ENCODE measurements at places on chromosomes 6 and 20.

DNA sequence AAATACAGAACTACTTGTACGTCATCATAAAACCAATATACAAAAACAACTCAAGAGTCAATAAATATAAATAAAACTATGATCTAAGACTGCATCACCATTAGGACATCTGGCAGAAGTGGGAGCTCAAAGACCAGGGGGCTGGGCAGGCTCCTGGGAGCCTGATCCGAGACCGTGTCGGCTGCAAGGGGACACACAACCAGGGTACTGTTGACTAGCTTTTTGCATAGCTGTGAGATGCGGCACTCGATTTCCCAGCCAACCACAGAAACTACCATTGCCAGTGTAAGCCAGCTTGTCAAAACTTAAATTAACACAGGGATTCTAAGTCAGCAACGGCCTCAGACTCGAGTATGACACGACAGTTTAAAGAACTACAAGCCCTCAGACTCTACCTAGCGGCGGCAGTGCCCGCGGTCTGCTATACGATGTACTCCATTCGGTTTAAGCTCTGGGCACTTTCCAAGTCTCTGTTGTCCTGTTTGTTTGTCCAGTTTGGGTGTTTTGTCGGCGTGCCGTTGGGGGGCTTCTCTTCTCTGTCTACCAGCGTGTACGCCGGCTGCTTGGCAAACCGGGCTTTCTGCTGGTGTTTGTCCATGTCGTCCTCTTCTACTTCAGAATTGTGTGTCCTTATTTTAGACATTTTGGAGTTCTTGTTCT, 34.6 kb downstream of the JAG1 start:
- DNase-seq: no peak

DNA sequence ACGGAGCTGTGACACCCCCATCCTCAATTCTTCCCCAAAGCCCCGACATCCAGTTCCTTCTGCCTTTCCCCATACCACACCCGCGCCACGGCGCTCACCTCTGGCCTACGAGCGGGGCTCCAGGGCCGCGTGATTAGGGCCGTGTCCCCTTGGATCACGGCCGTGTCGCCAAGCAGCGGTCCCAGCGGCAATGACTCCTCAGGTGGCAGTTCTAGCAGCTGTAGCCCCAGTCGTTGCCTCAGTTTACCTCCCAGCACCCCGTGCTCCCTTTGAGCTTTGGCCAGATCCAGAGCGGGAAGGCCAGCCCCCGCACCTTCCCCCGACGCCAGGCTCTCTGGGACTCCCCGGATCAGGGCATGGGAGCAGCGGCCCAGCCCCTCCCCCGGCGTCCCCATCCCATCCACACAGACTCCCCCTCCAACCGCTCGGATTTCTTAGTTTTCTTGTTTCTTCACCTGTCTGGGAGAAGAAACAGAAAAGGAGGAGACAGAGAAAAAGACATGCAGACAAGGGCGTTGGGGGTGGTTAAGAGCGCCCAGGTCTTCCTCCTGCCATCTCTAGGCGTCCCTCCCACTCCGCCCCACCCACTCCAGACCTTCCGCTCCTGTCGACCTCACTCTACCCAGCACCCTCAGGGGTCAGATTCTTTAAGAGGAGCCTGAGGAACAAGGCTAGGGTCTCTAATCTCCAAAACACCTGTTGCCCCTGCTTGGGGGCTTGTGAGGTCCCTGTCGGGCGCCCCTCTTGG, at the start of gene DDAH2:
Gene DDAH2 (minus strand): TSS at position 533 of the 748 bp plus-strand sequence. CDS start 138 bp downstream, at position 395.
- DNase-seq: no peak

- DNase-seq: no peak
These were observed 34.5 kb downstream of the SHLD1 start for GRCh38 chr20:5784735-5785134.

- DNase-seq: no peak
These were observed 629.0 kb downstream of the EPHA7 start for GRCh38 chr6:92790381-92790780.

DNA sequence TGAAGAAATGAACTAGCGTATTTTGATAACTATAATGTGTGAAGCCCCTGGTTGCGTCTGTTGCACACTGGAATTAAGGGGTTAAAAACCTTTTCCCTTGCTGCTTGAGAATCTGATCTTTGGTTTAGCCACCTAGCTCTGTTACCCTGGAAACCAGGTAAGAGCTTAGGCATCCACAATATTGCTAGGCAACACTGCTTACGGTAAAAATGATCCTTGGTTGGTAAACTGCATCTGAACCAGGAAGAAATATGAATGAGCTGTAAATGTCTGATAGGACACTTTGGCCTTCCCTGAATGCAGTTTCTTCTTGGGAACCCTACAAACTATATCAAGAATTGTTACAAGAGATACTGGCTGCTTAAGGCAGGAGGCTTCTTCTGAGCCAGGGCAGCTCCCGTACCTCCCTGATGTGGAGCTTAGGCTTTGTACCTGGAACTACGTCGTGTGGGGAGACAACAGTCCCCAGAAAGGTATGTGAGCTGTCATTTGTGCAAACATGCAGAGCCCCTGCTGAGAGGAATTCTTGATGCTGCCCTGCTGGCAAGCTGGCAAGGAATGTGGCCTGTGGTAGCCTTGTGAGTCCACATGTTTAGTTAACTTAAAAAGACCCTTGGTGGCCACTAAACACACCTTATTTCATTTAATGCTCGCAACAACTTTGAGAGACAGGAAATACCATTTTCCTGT, 18.4 kb downstream of the UBE3D start:
- no peak for DNase-seq

- DNase-seq: peak; percentile 31
These were observed 220.8 kb downstream of the TRDN start for GRCh38 chr6:123415844-123416468.

DNA sequence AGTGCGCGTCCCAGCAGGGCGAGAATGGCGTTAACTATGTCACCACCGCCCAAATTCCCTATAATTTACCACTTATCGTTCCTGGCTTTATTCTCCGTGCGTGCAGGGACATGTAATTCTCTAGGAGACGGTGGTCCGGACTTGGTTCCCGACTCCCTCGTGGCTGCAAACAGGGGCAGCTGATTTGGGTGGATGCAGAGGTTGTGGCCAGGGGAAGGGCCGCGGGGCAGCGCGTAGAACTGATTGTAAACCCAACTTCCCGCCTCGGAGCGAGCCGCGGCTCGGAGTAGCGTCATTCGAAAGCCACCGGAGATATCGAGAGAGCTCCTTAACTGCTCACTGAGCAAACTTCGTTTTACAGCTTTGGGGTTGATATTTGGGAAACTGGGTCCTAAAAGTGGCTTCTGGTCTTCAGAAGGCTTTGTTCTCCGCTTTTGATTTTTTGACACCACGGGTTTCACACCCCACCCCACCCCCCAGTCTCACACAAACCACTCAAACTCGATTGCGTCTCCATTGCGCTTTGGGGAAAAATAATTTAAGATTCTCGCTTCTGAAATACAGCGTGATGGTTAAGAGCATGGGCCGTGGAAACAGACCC, 17.5 kb upstream of the ZSCAN9 start:
- peak; percentile 65 for DNase-seq

- DNase-seq: no peak
These were observed 41.0 kb downstream of the SAMD5 start for GRCh38 chr6:147549531-147549930.

- peak; percentile 8 for DNase-seq
These were observed 228.6 kb upstream of the JARID2 start for GRCh38 chr6:15017261-15017660.

DNA sequence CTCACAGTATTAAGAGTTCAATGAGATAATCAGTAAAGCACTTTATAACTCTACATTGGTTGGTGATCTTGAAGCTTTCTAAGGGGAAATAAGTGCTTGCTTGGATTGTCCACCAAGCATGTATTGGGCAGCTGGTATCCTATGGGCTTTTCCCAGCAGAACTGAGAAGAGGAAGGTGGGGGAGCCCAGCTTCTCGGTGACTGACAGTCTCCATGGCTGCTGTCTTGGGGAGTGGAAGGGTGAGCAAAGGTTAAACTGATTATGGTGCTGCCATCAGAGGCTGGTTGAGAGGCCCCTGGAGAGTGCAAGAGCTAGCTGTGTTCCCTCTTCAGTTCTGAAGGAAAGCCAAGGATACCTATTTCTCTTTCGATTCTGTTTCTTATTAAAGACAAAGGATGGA, 35.5 kb upstream of the ADTRP start:
- DNase-seq: no peak

- no peak for DNase-seq
These were observed 86.8 kb upstream of the SHLD1 start for GRCh38 chr20:5663396-5663795.

GRCh38 chr6:6803180-6803977, 214.9 kb downstream of the LY86 start:
- DNase-seq: no peak

GRCh38 chr6:113344969-113345368, 512.2 kb upstream of the MARCKS start:
- peak; percentile 64 for DNase-seq

- DNase-seq: no peak
These were observed 8.1 kb upstream of the HSPA12B start for GRCh38 chr20:3724356-3724755.

- no peak for DNase-seq
These were observed 410.2 kb downstream of the MMUT start for GRCh38 chr6:49052901-49053300.

DNA sequence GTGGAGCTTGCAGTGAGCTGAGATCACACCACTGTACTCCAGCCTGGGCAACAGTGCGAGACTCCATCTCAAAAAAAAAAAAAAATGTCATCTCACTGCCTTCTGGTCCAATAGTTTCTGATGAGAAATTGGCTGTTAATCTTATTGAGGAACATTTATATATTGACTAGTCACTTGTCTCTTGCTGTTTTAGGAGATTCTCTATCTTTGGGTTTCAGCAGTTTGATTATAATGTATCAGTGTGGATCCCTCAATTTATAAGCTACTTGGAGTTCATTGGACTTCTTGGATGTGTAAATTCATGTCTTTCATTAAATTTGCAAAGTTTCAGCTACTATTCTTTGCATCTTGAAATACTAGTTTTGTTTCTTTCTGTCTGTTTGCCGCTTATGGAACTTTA, 11.2 kb downstream of the ZGPAT start:
- no peak for DNase-seq

DNA sequence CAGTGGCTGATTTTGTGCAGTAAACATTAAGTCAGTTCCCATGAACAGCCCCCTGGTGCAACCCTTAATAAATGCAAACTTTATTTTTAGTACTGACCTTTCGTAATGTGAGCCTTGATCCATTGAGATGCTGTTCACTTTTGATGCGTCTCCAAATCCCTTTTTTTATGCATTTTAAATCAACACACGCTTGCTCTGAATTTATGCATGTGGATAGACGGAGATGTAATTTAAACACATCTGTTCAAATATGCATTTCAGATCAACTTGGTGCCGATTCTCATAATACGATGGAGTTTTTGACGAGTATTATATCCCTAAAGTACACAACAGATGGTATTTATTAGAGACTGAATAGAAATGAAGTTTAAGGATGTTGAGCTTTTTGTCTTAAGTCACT, 505.7 kb downstream of the CDKAL1 start:
- DNase-seq: no peak

GRCh38 chr20:10705801-10706459, 32.1 kb upstream of the JAG1 start:
- DNase-seq: no peak

DNA sequence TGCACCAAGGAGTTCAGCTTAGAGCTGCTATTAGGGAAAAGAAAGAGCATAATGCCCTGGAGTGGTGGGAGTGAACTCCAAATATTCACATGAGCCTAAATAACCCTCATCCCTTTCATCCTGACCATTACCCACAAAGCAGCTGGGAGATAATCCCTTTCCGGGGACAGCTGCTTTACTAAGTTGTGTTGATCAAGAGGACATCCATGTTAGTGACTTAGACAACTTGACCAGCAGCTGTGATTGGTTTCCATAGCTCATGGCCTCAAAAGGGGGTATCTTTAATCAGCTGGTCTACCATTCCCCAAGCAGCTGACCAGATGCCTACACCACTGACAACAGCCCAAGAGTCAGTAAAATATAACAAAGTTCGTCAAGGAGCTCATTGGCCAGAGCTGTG, 75.8 kb upstream of the LY86 start:
- DNase-seq: no peak

DNA sequence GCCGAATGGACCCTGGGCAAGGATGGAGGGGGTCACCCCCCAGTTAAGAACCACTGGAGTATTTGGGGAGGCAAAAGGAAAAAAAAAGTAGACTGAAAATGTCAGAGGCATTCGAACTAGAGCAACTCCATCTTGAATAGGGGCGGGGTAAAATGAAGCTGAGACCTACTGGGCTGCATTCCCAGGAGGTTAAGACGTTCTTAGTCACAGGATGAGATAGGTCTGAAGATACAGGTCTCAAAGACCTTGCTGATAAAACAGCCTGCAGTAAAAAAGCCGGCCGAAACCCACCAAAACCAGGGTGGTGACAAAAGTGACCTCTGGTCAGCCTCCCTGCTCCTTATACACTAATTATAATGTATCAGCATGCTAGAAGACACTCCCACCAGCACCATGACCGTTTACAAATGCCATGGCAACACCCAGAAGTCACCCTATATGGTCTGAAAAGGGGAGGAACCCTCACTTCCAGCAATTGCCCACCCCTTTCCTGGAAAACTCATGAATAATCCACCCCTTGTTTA, 70.4 kb upstream of the KCNG1 start:
- DNase-seq: no peak

DNA sequence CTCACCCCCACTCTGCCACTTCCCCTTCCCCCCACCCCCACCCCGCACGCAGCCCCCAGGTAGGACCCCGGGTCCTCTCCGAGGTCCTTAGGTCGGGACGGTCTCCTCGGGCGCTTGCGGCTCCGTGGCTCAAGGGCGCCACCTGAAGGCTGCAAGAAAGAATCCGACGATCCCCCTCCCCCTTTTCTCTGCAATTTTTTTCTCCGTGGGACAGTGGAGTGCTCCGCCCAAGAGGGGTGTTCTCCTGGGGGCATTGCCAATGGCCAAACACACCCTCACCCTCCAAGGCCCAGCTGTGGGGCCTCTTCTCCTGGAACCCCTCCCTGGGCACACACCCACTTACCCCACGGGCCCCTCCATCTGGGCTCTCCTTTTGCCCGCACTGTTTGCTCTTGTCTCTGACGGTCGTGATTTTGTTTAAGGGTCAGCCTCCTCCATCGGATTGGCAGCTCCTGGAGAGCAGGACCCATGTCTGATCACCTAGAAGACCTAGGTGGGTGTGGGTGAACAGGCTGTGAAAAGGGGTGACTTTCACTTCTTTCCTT, 1.1 kb upstream of the TMEM74B start:
- peak; percentile 44 for DNase-seq

DNA sequence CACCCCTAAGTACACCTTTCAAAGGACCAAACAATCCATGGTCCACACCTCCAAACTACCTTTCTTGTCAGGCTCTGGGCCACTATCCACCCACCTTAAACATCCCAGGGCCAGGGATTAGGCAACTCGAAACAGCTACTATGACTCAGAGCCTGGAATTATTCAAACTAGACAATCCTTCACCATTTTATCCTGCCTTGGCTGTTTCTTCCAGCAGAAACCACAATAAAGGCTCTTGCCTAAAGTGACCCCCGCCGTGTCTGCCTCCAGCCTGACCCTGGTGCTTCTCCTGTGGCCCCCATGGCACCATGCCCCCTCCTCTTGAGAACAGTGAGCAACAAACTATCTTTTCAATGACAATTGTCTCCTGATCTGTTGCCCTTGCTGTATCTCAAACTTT, 195.5 kb downstream of the EPM2A start:
- DNase-seq: peak; percentile 26
